ENCODE measurements at places on chromosomes 16 and 17. TPM values are rescaled to one million over a fixed set of nuclear protein-coding genes. Genes with fewer than 3 reads are reported as not detected.

Gene CDRT15L2
- not detected for total RNA-seq

Gene PSMC5
- 116 TPM for total RNA-seq

Gene SLC2A4
- 0.30 TPM for total RNA-seq

Gene DNAAF8
- total RNA-seq, result 2.7 TPM

Gene KRT24
- not detected for total RNA-seq

Gene CAMKK1
- 3.8 TPM for total RNA-seq

Gene ARL5C
- total RNA-seq, result not detected

Gene SDR42E1
- not detected for total RNA-seq

Gene MT1E
- 11.9 TPM for total RNA-seq

Gene KRTAP1-5
- total RNA-seq, result not detected

Gene KRT15
- total RNA-seq, result 0.26 TPM

Gene TVP23C
- total RNA-seq, result 30.8 TPM

Gene KRTAP9-8
- total RNA-seq, result not detected

Gene NXN
- total RNA-seq, result 106 TPM

Gene PLD2
- total RNA-seq, result 21.4 TPM

Gene TSPAN10
- total RNA-seq, result 3.2 TPM

Gene AOC2
- 5.0 TPM for total RNA-seq

Gene ZNF688
- total RNA-seq, result 5.4 TPM

Gene IRX3
- total RNA-seq, result 0.75 TPM

Gene CCL4L2
- 48.9 TPM for total RNA-seq

Gene SYNGR3
- 6.0 TPM for total RNA-seq

Gene PSMD3
- 134 TPM for total RNA-seq

Gene STAT5B
- 23.1 TPM for total RNA-seq

Gene KRTAP1-4
- total RNA-seq, result not detected

Gene CMTM2
- total RNA-seq, result not detected

Gene ANKRD40
- total RNA-seq, result 38.3 TPM

Gene NMRAL1
- total RNA-seq, result 28.5 TPM

Gene ATP1B2
- total RNA-seq, result 0.89 TPM

Gene HNF1B
- total RNA-seq, result 15.6 TPM

Gene SKAP1
- not detected for total RNA-seq

Gene DDX19B
- total RNA-seq, result 25.3 TPM

Gene PLD6
- 0.64 TPM for total RNA-seq

Gene CCL17
- not detected for total RNA-seq

Gene ACE
- 1.0 TPM for total RNA-seq

Gene CCL16
- not detected for total RNA-seq

Gene GNG13
- total RNA-seq, result not detected

Gene CMIP
- total RNA-seq, result 71.5 TPM

Gene ADAM11
- total RNA-seq, result 0.43 TPM

Gene KCNJ12
- total RNA-seq, result 1.2 TPM

Gene NUTF2
- 224 TPM for total RNA-seq

Gene CFAP119
- total RNA-seq, result 4.0 TPM

Gene FOXN1
- not detected for total RNA-seq

Gene ITGAL
- 0.23 TPM for total RNA-seq

Gene DVL2
- total RNA-seq, result 34.4 TPM

Gene CPNE7
- 7.5 TPM for total RNA-seq

Gene PRR11
- 14.9 TPM for total RNA-seq

Gene KCNAB3
- 1.4 TPM for total RNA-seq

Gene HSPB9
- not detected for total RNA-seq

Gene HLF
- total RNA-seq, result 0.07 TPM

Gene TBX4
- total RNA-seq, result not detected

Gene SDK2
- total RNA-seq, result 11.2 TPM

Gene FA2H
- 0.14 TPM for total RNA-seq

Gene ALOXE3
- total RNA-seq, result 0.82 TPM
